Sciatic nerve (tissue), 2 donors: ENCODE measurements at places on chromosomes 3 and 15. TPM values are rescaled to one million over a fixed set of nuclear protein-coding genes. Genes with fewer than 3 reads are reported as not detected.

- no peak for DNase-seq
These were observed 226.6 kb upstream of the AZI2 start for GRCh38 chr3:28575100-28575745.

GRCh38 chr3:187811585-187812250, 66.5 kb upstream of the BCL6 start:
- DNase-seq: no peak

DNA sequence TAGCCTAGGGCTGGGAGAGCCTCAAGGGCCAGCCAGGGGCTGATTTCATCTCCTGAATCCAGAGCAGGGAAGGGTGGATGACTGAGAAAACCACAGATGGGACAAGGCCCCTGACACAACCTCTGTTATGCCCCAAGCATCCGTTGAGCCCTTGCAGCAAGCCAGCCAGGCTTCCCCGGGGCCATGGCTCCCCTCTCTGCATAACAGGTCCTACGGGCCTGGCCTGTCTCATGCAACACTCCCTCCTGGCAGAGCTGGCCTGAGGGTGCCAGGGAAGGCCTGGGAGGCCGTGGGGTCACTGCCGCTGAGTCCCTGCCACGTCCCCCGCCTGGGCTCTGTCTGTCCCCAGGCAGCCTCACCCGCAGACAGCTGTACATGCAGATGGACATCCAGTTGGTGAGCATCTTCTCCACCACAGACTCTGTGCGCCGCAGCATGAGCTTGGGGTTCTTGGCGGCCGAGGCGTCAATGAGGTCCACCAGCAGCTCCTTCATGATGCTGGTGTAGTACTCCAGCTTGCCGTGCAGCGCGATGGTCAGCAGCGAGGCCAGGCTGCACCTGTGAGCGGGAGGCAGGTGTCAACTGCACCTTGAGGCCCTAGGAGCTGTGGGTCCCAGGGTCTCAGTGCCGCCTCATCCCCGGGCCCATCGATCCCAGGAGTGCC, 22.1 kb downstream of the H1-8 start:
- no peak for DNase-seq

DNA sequence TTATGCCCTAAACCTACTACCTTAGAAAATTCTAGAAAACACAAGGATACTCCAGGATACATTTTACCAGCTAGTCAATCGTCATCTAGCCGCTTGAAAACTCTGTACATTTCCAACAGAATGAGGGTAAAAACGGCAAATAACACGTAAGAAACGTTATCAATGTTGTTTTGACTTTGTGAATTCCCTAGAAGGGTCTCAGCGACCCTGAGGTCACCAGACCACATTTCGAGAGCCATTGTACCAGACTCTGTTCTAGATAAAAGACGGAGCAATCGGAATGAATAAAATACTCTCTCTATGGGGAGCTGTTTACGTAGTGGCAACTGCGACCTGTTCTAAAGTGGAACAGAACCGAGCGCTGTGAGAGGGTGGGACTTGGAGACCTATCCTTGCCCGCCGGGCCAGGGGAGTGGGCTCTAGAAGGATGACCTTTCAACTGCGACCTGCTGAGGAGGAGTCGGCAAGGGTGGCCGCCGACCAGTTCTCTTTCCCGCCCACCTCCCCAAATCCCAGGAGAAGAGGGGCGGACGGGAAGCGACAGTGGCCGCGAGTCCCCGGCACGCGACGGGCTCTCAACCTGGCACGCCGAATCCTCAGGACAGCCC, 778 bp upstream of the AP4E1 start:
- DNase-seq: no peak

DNA sequence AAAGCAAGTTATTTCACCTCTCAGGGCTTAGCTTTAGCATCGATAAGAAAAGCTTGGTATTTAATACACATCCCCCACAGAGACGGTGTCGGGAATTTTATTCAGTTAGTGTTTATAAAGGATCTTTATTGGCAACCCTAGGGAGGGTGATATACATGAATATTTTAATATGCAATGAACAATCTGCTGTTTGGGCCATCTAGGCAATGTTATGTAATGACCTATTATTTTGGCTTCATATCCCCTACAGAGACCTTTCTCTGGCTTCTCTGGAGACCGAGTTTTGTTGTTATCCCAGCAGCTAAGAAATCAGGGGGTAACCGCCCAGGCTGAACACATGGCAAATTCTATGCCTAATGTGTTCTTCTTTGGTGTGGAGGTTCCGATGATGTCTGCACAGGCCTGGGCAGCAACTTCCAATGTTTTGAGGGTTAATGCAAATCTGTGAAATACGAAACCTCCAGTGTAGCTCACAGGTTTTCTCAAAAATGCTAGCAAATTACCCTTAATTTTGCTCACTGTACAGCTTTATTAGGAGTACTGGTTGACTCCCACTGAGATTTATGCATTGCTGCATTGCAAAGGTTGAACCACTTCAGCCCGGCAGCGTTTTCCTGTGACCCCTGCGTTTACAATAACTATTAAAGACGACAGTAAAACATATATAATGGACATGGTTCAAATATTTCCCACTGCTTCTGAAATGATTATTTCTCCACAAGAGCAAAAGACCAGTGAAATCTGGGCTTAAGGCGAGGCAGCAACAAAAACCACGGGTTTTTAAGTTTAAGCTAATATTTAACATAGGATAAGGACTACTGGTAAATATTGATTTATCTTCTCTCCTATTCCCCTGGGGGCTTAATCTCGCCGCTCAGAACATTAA, 298.3 kb upstream of the NR2E3 start:
- no peak for DNase-seq

SLC24A5 gene
- 0.89 TPM for total RNA-seq

GPR62 gene
- total RNA-seq: 0.13 TPM

CATSPER2 gene
- total RNA-seq: 12.5 TPM
